ENCODE measurements at places on chromosomes 11 and 22.
A peak's percentile ranks its signal among the peaks of the same experiment; 100 is the strongest.

- peaks cover 4% of the 10 kb centered on the region for H3K36me3 ChIP-seq
- DNase-seq: no peak
- no peak overlapping the region for H3K27ac ChIP-seq
- H3K27me3 ChIP-seq: no peaks in the 10 kb centered on the region
- no peak overlapping the region for H3K4me3 ChIP-seq
Observed at GRCh38 chr22:38173641-38173906, 8.1 kb downstream of the PLA2G6 start.

DNA sequence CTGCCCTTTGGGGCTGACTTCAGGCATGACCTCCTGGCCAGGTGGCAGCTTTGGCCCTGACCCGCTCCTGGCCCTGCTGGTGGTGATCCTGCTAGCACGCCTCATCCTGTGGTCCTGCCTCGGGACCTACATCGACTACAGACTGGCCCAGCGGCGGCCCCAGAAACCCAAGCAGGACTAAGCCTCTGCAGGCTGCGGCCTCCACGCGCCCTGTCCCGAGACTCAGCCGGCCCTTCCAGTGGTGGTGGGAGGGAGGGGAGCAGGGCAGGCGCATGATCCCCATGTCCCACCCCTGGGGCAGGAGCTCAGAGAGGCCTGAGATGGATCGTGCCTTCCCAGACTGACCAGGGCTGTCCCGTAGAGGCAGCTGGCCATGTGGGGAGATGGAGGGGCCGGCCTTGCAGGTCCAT is 2.1 kb downstream of the SMIM38 start:
- H3K4me1 ChIP-seq: peaks cover 25% of the 10 kb centered on the region
- no peak overlapping the region for H3K4me3 ChIP-seq
- peaks cover 9% of the 10 kb centered on the region for H3K36me3 ChIP-seq
- no peak overlapping the region for H3K27ac ChIP-seq
- H3K27me3 ChIP-seq: peaks cover 7% of the 10 kb centered on the region

DNA sequence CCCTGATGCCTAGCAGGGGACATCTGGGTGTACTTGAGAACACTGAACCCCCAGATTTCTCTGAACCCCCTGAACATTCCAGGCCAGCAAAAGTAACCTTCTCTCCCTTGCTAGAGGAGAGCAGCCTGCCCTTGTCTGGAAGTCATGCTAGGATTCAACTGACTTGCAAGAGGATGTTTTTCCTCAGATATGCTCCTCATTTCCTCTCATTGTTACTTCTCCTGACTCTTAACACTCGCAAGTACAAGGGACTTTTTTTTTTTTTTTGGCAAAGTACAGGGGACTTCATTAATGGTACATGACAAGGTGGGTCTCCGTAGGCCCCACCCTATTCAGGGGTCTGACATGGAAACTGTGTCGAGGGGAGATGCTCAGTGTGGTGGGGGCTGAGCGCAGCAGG is 6.3 kb upstream of the MCHR1 start:
- no peaks in the 10 kb centered on the region for H3K36me3 ChIP-seq
- DNase-seq: no peak
- H3K4me1 ChIP-seq: peaks cover 8% of the 10 kb centered on the region
- H3K4me3 ChIP-seq: no peak overlapping the region
- no peaks in the 10 kb centered on the region for H3K27me3 ChIP-seq

DNA sequence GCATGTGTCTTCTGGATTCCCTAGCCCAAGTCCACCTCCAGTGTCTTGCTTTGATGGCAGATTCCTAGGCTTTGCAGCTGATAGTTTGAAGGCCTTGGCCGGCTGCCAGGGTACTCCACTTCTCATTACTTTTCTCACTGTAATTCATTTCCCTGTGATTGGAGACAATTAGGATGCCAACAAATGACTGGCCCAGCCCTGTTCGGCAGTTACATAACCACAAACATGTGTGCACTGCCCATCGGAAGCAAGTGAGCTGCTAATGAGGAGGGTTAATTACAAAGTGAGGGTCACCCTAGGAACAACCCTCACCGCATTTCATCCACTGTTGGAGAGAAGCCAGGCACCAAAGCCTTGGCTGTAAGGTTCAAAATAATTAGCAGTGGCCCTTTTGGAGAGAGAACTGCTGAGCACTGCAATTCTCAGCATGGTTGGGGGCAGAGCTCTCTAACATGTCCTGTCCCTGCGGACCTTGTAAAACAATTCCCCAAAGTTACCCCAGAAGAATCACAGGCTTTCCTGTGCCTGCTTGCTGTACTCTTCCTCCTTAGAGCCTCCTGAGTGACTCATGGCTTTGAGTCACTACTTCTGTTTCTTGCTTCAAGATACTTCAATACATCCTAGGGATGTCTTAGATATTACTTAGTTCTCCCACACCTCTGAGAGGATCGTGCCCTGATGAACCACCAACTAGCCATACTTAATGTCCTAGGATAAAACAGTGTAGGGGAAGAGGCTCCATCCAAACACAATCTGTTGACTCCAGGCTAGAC is 109.7 kb upstream of the GALNT18 start:
- no peak for DNase-seq
- H3K27me3 ChIP-seq: peaks cover 37% of the 10 kb centered on the region
- no peak overlapping the region for H3K27ac ChIP-seq
- H3K4me3 ChIP-seq: no peak overlapping the region
- H3K4me1 ChIP-seq: peaks cover 22% of the 10 kb centered on the region

GRCh38 chr11:71947498-71947897 is 18.7 kb downstream of the RNF121 start:
- no peak overlapping the region for H3K4me3 ChIP-seq
- DNase-seq: no peak
- H3K27ac ChIP-seq: peak overlapping the region; percentile 39
- peaks cover 18% of the 10 kb centered on the region for H3K4me1 ChIP-seq

Data from type B pancreatic cell (in vitro differentiated cells).